ENCODE measurements at places on chromosomes 11 and 22. TPM values are rescaled to one million over a fixed set of nuclear protein-coding genes. Genes with fewer than 3 reads are reported as not detected.

The SLC22A25 gene
- total RNA-seq = not detected

The MRGPRX3 gene
- total RNA-seq = not detected

The TNNT3 gene
- not detected for total RNA-seq

The SPDYC gene
- not detected for total RNA-seq

The EMID1 gene
- total RNA-seq = 0.51 TPM

The CARD16 gene
- total RNA-seq = 68.7 TPM

The MEI1 gene
- 0.76 TPM for total RNA-seq

The SYT13 gene
- total RNA-seq = not detected

The NAALADL1 gene
- total RNA-seq = 6.8 TPM

The TMEM86A gene
- 2.6 TPM for total RNA-seq

The IGSF9B gene
- total RNA-seq = 0.15 TPM

The MS4A1 gene
- total RNA-seq = not detected

The MS4A7 gene
- not detected for total RNA-seq

The RIC3 gene
- total RNA-seq = not detected

The DCDC1 gene
- not detected for total RNA-seq

All from endothelial cell of umbilical vein (primary cell).